Bladder microvascular endothelial cell (primary cell): ENCODE measurements at places on chromosomes 16 and 17. TPM values are rescaled to one million over a fixed set of nuclear protein-coding genes. Genes with fewer than 3 reads are reported as not detected.

The NRN1L gene
- total RNA-seq, result 0.16 TPM in 1 of 2 replicates, not detected in the other

The C16orf87 gene
- 4.5 and 12.3 TPM in 2 replicates for total RNA-seq

The SLC16A3 gene
- total RNA-seq, result 146 and 192 TPM in 2 replicates

The GAST gene
- not detected in 2 replicates for total RNA-seq

The SPATA32 gene
- not detected in 2 replicates for total RNA-seq

The NPW gene
- 0.16 TPM in 1 of 2 replicates, not detected in the other for total RNA-seq

The PTX4 gene
- total RNA-seq, result 0.13 and 0.16 TPM in 2 replicates
